T follicular helper cell (primary cell): ENCODE measurements at places on chromosomes 2 and 18.
A peak's percentile ranks its signal among the peaks of the same experiment; 100 is the strongest.

DNA sequence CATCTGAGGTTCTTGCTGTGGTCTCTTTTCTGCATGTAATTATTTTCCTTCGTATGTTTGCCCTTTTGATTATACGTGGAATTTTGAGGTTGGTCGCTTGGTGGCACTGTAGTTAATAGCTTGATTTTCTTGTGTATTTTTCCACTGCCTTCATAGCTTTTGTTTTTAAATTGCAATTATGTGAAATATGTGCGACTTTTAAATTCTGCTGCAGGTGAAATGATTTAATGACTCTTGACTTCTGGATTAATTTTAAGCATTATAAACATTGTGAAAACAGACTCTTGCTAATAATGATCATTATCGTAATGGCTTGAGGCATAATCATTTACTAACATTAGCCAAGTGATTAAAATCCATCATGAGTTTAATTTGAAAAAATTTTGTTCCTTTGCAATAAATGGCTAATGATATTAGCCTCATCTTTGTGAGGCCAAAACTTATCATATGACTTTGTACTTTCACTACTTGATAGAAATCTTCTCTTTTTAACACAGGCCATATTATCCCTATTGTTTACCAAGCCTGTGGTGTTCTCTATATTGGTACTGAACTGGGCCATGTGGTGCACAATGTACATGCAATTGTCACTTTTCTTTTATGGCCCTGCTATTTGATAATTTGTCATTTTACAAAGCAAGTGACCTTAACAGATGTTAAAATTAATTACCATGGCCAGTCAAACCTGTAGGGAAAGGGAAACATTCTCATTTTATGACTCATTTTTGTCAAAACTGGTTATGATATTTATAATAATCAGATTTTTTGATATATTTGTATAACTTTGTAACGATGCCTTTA, 62.8 kb upstream of the NEUROD1 start:
- peak; percentile 1 for DNase-seq

DNA sequence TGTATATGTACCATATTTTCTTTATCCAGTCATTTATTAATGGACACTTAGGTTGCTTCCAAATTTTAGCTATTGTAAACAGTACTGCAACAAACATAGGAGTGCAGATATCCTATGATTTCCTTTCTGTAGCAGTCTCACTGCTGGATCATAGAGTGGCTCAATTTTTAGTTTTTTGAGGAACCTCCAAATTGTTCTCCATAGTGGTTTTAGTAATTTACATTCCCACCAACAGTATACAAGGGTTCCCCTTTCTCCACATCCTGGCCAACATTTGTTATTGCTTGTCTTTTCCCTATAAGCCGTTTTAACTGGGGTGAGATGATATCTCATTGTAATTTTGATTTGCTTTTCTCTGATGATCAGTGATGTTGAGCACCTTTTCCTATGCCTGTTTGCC, 114.3 kb downstream of the TMEM17 start:
- no peak for DNase-seq

- no peak for DNase-seq
Measured at GRCh38 chr2:224027070-224027469, 12.0 kb downstream of the SERPINE2 start.

DNA sequence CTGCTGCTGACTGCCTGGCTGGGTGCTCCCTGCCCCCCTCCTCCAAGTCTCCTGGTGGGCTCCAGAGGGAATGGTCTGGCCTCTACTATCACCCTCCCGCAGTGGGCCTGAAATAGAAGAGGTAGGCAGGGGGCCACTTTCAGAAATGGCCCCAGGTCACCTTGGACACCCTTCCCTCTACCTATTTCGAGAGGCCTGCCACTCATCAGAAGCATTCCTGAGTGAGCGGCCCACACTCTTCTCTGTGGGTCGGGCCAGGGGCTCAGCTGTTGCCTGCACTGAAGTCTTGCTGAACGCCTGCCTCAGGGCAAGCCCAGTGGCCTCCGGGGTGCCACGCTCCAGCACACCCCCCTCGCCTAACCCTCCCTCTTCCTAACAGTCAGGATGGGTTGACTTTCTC, 124.9 kb downstream of the TNS1 start:
- no peak for DNase-seq

- no peak for DNase-seq
Measured at GRCh38 chr2:170969030-170969429, 40.0 kb downstream of the GORASP2 start.

GRCh38 chr18:36693931-36694620, 134.7 kb downstream of the TPGS2 start:
- DNase-seq, result no peak

DNA sequence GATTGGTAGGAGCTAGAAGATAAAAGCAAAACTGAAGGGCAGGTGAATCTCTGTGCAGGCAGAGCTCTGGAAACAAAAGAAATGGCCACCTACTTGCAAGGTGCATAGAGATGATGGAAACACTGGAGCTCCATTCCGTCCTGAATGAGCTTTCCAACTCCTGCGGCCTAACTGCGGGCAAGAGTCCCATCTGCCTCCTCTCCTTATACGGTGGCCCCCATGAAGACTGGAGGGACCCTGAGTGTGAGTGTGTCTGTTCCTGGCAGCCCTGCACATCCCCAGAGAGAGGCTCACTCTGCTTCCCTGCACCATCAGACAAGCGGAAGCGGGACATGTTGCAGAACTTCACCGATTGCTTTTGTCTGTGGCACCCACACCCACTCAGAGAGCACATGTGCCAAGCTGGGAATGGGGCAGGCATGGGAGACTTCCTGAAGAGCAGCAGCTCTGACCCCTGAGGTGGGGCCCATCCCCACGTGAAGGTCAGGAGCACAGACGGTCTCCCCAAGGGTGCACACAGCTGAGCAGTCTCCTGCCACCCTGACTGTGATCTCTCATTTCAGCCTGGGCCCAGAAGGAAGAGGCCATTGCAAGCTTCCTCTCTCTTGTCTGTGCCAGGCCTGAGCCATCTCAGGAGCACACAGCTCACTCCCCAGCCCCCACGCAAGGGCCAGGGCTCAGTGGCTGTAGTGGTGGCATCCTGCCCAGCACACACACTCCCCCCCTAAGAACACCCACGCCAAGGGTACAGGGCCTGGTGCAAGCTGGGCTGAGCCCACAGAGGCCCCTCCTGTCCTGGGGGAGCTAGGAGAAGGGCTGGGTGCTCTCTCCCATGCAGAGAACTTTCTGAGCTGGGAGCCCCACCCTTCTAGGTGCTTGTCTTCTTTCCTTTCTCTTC, 75.3 kb downstream of the STPG4 start:
- no peak for DNase-seq

DNA sequence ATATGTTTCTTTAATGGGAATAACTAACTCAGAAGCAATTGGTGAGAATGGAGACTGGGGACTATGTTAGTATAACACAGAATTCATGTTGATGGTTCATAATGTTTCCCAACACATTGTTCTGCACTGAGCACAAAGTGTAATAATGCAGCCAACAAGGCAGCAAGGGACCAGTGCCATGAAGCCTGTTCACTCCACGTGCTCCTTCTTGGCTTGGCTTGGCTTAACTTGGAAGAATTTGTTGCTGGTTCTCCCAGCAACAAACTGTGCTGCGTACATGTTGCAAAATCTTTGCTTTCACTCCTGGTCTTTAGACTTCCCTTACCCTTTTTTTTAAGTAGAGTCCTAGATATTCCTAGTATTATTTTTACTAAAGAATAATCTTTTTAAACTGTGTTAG, 129.7 kb downstream of the MAP3K20 start:
- no peak for DNase-seq

DNA sequence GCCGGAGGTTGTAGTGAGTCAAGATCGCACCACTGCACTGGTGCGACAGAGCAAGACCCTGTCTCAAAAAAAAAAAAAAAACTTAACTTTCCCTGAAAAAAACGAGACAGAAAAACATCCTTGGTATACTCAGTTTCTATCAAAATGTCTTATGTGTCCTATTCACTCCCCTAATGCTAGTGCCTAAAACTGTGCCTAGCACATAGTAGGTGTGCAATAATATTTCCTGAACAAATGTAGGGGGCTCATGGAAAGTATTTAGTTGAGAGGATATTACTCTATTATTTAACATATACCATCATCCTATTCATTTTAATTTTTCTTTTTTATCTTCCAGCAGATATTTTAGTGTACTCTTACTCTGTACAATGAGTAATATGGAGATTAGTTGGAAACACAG, 103.7 kb upstream of the CYP20A1 start:
- no peak for DNase-seq

- no peak for DNase-seq
Measured at GRCh38 chr2:178391701-178392100, 59.3 kb downstream of the PRKRA start.

GRCh38 chr2:74007711-74008110, 23.0 kb downstream of the TET3 start:
- no peak for DNase-seq

GRCh38 chr2:115162494-115163293, 720.3 kb downstream of the DPP10 start:
- DNase-seq, result no peak

DNA sequence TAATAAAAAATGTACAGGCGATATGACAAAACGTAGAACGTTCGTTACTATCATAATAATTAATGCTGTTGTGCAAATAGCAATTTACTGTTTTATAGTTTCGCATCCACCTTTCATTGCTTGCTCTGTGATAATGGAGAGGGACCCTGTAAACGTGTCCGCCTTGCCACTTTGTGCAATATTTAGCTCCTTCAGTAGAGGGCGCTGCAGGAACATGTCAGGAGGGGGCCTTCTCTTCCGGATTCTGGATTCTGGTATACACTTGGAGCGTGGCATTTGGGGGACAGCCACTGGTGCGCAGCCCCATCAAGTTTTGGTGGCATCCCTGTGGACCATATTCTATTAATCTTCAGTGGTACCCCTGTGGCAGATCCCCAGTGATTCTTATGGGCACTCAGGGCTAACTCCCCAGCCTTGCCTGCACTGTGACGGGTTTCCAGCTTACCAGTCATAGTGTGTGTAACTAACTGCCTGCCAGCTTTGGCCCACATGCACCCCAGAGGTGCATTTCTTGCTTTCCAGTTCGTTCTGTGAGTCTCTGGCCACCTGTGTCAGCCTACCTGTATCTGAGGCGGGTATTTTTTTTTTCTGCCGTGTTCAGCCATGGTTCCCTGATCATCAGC, 140.3 kb downstream of the CYRIA start:
- DNase-seq, result no peak

GRCh38 chr2:215773728-215774127, 239.6 kb downstream of the MREG start:
- DNase-seq, result no peak

GRCh38 chr2:221807706-221808105, 235.6 kb upstream of the EPHA4 start:
- no peak for DNase-seq

DNA sequence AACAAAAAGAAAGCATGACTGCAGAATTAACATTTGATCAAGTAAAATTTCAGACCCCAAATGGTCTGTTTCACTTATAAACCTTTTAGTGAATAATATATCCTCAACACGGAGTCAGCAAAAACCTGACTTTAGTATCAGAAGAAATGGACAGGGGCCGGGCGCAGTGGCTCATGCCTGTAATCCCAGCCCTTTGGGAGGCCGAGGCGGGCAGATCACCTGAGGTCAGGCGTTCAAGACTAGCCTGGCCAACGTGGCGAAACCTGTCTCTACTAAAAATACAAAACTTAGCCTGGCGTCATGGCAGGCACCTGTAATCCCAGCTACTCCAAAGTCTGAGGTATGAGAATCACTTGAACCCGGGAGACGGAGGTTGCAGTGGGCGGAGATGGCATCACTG, 3.0 kb downstream of the OR6B3 start:
- DNase-seq, result no peak

DNA sequence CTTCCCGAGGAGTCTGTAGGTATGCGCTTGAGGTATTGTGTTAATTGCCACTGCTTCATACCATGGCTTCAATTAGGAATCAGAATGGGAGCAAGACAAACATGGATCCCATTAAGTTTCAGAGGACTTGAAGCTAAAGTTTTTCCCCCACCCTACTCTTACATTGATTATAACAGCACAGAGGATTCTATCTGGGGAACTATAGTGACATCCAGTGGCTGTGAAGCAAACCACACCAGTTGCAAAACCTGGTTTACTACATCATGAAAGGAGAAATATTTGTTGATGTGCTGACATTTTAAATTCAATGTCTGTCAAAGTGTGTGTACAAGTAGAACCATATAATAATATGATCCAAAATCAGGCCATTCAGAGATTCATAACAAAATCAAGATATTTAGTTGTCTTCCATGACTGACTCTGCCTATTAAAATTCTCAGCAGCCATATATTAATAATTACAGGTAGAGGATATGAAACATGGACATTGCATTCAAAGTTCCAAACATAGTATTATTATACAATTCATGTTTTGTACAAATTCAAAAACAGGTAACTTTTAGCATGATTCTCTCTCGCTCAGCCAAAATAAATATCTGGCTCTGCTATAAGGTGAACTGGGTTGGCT, 82.9 kb downstream of the GRB14 start:
- DNase-seq, result no peak

- no peak for DNase-seq
Measured at GRCh38 chr2:120486946-120487345, 141.0 kb downstream of the INHBB start.

DNA sequence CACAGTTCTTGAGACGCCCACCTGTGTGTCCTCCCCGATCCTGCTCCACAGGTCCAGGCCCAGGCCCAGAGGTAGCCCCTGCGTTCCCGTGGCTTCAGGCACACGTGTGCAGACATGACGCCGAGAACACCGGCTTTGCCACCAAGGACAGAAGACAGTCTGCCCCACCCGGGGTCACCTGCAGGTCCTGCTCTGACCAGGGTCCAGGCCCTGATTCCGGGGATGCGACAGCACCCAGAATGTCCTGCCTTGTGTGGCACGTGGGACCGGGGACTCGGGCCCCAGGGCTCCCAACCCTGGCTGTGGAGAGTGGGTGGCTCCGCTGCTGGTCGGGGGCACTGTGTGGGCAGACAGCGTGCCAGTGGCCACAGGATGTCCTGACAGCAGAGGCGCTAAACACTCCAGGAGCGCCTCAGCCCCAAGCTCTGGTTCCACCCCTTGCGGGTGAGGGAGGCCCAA, 36.9 kb downstream of the ADI1 start:
- no peak for DNase-seq

GRCh38 chr2:229640636-229641035, 73.7 kb downstream of the DNER start:
- no peak for DNase-seq

DNA sequence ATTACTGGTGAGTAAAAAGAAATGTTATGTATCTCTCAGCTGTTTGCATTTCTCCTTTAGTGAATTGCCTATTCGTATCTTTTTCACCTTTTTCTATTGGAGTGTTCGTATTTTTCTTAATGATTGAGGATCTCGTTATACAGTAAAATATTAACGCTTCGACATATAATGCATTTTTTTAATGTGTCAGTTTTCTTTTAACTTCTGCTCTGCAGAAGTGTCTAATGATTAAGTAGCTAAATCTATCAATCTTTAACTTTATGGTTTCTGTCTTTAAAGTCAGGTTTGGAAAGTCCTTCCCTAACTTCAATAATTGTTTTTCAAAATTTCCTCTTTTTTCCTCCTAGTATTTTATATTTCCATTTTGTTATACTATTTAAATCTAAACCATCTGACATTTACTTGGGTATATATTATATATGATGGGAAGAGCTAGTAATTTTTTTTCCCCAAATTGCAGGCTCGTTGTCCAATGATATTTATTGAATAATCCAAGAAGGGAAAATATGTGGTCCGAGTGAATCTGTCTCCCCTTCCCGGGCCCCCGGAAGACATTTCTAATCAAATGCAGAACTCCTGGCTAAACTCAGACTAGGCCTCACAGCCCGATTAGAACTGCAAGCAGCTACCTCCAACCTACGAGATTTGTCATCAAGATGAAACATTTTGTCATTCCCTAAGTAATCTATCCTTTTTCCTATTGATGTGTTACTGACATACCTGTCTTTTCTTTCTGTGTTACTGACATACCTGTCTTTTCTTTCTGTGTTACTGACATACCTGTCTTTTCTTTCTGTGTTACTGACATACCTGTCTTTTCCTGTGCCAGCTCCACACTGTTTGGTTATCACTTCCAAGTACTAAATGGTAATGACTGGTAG, 17.2 kb downstream of the PCBP1 start:
- no peak for DNase-seq
